ENCODE measurements at places on chromosomes 11 and 22. TPM values are rescaled to one million over a fixed set of nuclear protein-coding genes. Genes with fewer than 3 reads are reported as not detected.

GLB1L2 gene
- 1.3 TPM for total RNA-seq

IL17REL gene
- not detected for total RNA-seq

UPK3A gene
- total RNA-seq, result not detected

CEND1 gene
- 3.7 TPM for total RNA-seq

FGF3 gene
- total RNA-seq, result not detected

PGR gene
- not detected for total RNA-seq
